ENCODE measurements at places on chromosomes 4 and X.

DNA sequence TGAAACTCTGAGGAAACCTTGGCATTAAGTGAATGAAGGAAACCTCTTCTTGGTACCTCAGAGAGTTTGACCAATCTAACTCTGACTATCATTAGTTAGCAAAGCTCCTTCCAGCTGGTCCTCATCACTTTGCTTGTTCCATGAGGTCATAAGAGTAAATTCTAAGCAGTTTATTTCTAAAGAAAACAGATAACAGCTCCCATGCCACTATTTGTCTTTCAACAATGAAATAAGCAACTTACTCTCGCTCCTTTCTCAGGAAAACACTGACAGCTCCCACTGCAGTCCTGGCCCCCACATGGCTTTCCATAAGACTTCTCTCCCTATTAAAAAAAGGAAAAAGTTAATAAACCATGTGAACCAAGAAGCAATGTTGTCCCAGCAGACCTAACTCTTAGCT lies 127.7 kb downstream of the COL4A6 start:
- DNase-seq = no peak

GRCh38 chr4:3772632-3773031 lies 6.4 kb downstream of the ADRA2C start:
- no peak for DNase-seq

GRCh38 chr4:150329373-150329772 lies 251.1 kb downstream of the DCLK2 start:
- DNase-seq = no peak

GRCh38 chr4:30005995-30006394 lies 714.2 kb upstream of the PCDH7 start:
- no peak for DNase-seq

GRCh38 chr4:163764569-163764968 lies 270.1 kb downstream of the TMA16 start:
- DNase-seq = no peak

- no peak for DNase-seq
These were observed 413.3 kb downstream of the SPRY1 start for GRCh38 chr4:123809864-123810263.

GRCh38 chrX:94515009-94515408 lies 841.0 kb downstream of the FAM133A start:
- DNase-seq = no peak

DNA sequence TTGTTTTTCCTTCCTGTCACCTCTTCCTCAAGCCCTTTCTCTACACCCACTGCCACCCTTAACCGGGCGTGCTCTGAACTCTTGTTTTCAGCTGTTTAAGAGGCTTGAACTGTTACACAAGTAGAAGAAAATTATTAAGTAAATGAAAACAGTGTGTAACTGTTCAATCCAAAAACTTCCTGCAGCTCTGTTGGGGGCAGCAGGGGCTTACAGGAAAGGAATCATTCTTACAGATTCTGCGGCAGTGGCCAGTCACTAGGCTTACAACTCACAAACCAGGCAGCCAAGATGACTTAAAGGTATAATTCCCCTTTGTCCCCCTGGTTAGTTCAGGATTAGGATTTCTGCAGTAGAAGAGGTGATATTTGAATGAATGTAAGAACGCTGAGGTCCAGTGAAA lies 70.2 kb upstream of the ETNPPL start:
- DNase-seq = no peak

DNA sequence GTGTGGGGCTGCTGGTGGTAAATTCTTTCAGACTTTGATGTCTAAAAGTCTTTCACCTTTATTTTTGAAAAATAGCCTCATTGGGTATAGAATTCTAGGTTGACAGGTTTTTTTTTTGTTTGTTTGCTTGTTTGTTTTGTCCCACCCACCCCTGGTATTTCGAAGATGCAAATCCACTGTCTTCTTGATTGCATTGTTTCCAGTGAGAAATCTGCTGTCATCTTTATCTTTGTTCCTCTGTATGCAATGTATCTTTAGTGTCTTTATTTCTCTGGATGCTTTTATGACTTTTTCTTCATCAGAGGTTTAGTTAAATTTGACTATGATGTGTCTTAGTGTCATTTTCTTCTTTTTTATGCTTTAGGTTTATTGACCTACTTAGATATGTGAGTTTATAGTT lies 21.3 kb upstream of the HCCS start:
- DNase-seq = no peak

DNA sequence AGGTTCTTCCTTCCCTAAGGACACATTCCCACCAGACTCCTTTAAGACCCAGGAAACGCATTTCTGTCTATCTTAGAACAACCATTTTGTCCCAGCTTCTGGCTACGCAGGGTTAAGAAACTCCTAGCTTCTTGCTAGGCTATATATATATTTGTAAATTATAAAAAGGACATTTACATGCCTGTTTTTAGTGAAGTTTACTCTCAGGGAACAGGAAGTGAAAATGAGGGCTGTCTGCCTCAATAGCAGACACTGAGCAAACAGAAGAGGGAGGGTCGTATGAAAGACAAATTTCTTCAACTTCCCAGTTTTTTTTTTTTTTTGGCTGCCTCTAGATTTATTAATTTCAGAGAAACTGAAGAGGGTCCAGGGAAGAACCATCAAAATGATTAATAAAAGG lies 9.3 kb upstream of the FRMPD3 start:
- DNase-seq = no peak

- peak; percentile 88 for DNase-seq
These were observed 80.4 kb upstream of the GPC4 start for GRCh38 chrX:133495464-133496391.

GRCh38 chrX:155718972-155719586 lies 106.3 kb upstream of the TMLHE start:
- DNase-seq = no peak

DNA sequence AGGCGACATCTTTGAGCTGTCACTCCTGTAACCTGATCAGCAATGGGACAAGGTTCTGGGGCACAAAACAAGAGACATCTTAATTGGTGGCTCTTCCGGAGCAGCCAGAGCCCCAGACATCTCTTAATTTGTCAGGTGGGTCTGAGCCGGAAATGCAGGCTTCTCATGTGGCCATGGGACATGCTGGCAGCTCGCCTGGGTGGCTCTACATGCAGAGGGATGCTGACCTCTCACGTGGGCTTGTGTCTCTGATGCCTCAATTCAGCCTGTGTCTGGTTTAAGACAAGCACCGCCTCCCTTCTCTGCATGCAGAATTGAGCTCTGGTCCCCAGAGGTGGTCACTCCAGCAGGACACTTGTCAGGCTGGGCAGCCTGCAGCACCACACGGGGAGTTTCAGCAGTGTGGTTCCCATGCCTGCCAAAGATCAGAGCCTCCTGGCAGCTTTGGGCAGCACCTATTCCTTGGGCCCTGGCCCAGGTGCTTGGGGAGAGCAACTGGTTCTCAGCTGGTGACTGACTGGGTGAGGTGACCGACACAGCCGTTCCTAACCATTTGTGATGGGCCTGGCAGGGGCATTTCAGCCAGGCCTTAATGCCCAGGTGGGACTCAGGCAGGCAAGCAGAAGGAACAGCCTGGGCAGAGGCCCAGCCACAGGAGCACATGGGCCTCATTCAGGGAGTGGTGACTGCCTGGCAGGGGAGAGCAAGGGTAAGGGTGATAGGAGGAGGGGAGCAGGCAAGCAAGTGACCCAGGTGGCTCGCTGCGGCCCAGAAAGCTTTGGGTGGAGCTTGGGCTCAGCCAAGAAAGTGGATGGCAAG lies 53.4 kb downstream of the HMX1 start:
- peak; percentile 4 for DNase-seq

GRCh38 chrX:131752493-131753198 lies 208.8 kb downstream of the OR13H1 start:
- no peak for DNase-seq

DNA sequence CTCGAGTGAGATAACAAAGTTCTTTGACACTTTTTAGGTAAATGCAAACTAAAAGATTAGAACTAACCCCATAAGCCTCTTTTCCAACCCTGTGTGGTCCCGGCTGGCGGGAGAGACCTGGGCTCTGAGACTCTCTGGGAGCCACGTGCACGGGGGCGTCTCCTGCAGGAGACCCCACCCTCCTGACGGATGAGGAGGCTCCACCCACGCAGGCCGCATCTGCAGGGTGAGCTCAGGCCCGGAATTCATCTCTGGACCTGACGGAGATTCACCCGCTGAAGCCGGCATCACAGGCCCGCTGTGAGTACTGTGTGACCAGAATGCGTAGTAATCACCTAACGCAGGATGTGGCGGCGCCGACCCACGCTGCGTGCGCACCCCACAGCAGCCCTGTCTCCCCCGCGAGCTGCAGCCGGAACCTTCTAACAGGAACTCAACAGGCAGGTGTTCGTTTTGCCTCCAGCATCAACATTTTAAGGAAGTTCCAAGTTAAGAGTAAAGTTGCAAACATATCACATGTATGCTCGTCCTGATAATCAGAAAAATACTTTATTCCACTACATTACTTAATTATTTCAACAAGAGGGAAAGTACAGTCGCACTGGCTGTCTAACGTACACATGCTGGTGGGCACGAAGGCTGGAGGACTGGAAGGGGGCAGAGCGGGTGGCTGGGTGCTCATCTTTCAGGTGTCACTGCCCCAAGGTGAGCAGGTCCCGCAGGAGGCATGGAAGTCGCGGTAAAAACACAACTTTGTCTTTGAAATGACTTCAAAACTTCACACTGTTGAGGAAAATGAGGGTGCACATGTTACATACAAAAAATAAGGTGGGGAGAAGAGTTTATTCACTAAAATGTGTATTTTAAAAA lies 44.5 kb downstream of the FGFRL1 start:
- DNase-seq = peak; percentile 72

GRCh38 chr4:48831532-48832030 lies 693 bp downstream of the OCIAD1 start:
- no peak for DNase-seq

DNA sequence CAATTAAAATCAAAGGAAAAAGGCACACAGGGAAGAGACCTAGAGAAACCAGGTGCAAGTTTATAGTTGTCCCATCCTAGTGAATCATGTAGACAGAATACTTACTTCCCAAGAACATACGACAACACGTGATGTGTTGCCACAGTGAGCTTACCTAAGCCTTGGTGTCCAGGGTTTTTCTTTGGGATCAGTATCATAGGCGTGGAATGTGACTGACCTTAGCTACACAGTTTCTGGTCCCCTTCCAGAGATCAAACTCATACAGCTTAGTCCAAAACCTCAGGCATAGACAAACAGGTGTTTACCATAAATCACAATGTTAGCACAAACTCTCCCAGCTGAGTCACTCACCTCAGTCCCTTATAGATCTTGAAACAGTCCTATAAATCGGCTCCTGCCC lies 17.7 kb downstream of the SLC25A31 start:
- no peak for DNase-seq

DNA sequence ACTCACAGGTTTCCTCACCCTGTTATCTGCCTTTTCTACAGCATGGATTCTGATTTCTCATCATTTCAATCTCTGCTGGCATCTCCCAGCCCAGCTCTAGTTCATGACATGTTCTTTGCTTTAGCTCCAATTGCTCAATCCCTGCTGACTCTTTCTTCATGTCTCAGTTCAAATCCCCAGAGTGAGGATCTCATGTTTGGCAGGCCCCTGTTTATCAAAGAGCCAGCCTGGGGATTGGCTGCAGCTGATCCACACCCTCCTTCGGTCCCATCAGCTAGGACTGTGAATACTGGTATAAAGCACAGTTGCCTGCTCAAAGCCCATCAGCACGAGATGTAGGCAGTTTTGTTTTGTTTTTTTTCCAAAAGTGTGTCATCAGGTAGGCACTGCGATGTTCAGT lies 14.4 kb upstream of the CC2D2A start:
- DNase-seq = no peak

- DNase-seq = no peak
These were observed 19.2 kb downstream of the LAMTOR3 start for GRCh38 chr4:99875071-99875470.

GRCh38 chr4:87219632-87220093 lies 755 bp downstream of the KLHL8 start:
- DNase-seq = peak; percentile 56

- DNase-seq = no peak
These were observed 79.4 kb downstream of the FTHL17 start for GRCh38 chrX:30992381-30992904.

DNA sequence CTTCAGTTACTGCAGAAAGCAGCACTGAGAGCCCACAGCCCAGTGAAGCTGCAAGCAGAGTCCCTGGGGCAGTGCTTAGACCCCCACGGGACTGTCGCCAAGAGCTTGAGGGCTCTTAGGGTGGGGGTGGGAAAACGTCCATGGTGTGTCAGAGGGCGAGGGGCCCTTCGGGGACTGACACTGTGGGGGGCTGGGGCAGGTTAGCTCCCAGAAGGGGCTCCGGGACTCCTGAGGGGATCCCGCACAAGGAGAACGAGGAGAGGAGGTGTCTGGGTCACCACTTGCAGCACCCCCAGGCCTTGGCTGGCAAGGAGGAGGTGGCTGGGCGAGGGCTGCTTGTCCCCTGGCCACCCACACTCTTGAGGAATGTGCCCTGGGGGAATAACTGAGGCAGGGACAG lies 20.8 kb downstream of the NAT8L start:
- DNase-seq = no peak

- DNase-seq = no peak
These were observed 64.6 kb upstream of the PPP3CA start for GRCh38 chr4:101411926-101412325.

DNA sequence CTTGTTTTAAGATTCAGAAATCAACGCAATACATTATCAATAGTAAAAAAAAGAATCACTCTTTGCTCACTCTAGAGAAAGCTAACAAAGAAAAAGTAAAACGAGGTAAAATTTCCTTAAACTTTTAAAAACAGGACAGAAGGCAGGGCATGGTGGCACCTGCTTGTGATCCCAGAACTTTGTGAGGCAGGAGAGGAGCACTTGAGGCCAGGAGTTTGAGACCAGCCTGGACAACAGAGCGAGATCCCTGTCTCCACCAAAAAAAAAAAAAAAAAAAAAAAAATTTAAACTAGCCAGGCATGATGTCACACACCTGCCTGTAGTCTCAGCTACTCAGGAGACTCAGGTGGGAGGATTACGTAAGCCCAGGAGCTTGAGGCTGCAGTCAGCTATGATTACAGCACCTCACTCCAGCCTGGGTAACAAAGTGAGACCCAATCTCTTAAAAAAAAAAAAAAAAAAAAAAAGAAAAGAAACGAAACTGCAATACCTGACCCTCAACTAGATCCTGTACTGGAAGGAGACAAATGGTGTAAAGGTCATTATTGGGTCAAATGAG lies 3.5 kb downstream of the CCNI start:
- DNase-seq = no peak

- DNase-seq = no peak
These were observed 32.8 kb upstream of the LSM6 start for GRCh38 chr4:146142768-146143167.

GRCh38 chrX:32599156-32599555 lies 612.2 kb downstream of the DMD start:
- DNase-seq = no peak
